ENCODE measurements at places on chromosomes 1 and 21. TPM values are rescaled to one million over a fixed set of nuclear protein-coding genes. Genes with fewer than 3 reads are reported as not detected.
A peak's percentile ranks its signal among the peaks of the same experiment; 100 is the strongest.

- H3K27me3 ChIP-seq = no peaks in the 10 kb centered on the region
- peaks cover 34% of the 10 kb centered on the region for H3K36me3 ChIP-seq
- DNase-seq = no peak
- H3K4me3 ChIP-seq = no peak overlapping the region
- H3K4me1 ChIP-seq = peaks cover 17% of the 10 kb centered on the region
- H3K27ac ChIP-seq = no peak overlapping the region
These were observed 4.7 kb downstream of the SNAPIN start for GRCh38 chr1:153663211-153663610.

DNA sequence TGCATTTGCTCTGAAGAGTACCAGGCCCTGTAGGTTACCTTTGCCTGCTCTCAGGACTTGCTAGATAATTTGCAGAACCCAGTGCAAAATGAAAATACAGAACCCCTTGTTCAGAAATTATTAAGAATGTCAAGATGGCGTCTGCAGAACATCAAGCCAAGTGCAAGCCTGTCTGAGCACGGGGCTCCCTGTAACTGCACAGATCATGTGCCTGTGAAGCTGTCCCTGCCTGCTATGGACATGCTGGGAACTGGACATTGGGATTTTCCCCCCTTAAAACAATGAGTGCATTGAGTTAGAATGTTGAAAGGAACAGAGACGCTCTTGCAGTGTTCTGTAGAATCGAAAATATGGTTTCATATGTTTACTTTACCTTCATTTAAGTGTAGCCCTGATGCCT is 2.9 kb downstream of the CLDN14 start:
- no peaks in the 10 kb centered on the region for H3K36me3 ChIP-seq
- no peak for DNase-seq
- peaks cover 12% of the 10 kb centered on the region for H3K27me3 ChIP-seq
- no peak overlapping the region for H3K4me3 ChIP-seq
- H3K4me1 ChIP-seq = no peaks in the 10 kb centered on the region
- no peak overlapping the region for H3K27ac ChIP-seq

- DNase-seq = no peak
- no peak overlapping the region for H3K27ac ChIP-seq
- H3K36me3 ChIP-seq = no peaks in the 10 kb centered on the region
- no peak overlapping the region for H3K4me3 ChIP-seq
- H3K27me3 ChIP-seq = peaks cover 14% of the 10 kb centered on the region
- H3K4me1 ChIP-seq = peaks cover 16% of the 10 kb centered on the region
These were observed 1.8 kb downstream of the NHLH2 start for GRCh38 chr1:115839029-115839678.

DNA sequence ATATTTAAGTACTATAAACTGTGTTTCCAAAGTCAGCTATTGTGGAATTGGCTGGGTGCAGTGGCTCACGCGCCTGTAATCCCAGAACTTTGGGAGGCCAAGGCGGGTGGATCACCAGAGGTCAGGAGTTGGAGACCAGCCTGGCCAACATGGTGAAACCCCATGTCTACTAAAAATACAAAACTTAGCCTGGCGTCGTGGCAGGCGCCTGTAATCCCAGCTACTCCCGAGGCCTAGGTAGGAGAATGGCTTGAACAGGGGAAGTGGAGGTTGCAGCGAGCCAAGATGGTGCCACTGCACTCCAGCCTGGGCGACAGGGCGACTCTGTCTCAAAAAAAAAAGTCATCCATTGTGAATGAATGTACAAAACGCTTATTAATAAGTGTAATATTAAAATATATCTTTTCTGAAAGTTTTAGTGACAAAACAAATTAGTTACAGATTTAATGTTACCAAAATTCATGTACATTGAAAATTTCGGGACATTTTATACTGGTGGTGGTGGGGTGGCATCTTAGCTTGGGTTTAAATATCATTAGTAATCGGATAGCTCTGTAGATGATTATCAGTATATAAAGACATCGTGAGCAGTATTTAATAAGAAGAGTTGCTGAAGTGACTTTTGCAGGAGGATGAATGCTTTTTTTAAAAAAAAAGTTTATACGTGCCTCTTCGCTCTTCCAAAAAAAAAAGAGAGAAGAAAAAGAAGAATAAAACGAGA is 503 bp upstream of the SRSF11 start:
- H3K4me3 ChIP-seq = peak overlapping the region; percentile 81
- H3K27me3 ChIP-seq = no peaks in the 10 kb centered on the region
- no peaks in the 10 kb centered on the region for H3K36me3 ChIP-seq
- peak overlapping the region; percentile 95 for H3K27ac ChIP-seq
- H3K4me1 ChIP-seq = peaks cover 8% of the 10 kb centered on the region

DNA sequence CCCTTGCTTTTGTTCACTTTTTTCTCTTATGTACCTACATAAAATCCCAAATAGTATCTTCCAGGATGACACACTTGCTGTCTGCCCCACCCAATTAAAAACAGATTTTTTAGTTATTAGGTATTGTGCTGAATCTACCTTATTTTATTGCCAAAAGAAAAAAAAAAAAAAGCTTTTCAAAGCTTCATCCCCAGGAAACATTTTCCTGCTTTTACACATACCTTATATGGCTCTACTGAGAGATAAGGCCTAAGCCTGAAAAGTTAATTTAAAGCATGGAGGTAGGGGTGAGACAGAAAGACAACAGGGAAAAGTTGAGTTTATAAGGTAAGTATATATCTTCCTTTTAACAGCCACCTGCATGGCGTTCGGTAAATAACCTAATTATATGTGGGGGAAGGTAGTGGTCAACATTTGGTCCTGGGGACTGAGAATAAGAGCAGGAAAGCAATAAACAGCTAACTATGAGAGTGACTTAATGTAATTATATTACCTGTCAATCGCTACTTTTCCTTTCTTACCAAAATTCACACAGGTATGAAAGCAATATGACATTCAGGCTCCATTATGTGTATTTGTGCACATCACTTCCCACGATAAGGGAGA is 54.6 kb upstream of the BOLA1 start:
- DNase-seq = no peak
- H3K4me1 ChIP-seq = peaks cover 49% of the 10 kb centered on the region
- H3K27ac ChIP-seq = peak overlapping the region; percentile 70
- peak overlapping the region; percentile 6 for H3K4me3 ChIP-seq
- H3K36me3 ChIP-seq = no peaks in the 10 kb centered on the region

DNA sequence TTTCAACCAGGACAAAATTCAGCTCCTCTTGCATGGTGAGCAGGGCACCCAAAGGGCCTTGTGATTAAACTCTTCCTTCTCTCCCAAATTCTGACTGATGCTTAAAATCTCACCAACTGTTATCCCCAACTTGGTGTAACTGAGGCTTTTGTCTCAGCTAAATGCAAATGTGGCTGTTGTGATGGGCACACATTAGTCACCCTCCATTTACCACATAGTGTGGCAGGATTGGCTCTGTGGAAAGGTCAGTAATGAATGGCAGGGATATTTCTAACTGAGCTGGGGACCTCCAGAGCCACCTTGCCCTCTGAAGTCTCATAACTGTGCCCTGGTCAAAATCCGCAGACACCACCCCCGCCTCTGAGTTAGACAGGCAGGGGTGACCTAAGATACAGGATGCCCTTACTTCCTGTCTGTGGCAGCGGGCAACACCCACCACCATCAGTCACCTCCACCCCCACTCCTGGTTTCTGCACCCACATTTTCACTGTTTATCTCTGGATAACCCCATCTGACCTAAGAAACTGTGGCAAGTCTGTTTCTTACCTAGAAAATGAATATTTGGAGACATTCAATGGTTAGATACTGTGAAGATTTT is 25.4 kb upstream of the RGS16 start:
- H3K27ac ChIP-seq = no peak overlapping the region
- H3K36me3 ChIP-seq = no peaks in the 10 kb centered on the region
- no peak overlapping the region for H3K4me3 ChIP-seq
- DNase-seq = no peak

DNA sequence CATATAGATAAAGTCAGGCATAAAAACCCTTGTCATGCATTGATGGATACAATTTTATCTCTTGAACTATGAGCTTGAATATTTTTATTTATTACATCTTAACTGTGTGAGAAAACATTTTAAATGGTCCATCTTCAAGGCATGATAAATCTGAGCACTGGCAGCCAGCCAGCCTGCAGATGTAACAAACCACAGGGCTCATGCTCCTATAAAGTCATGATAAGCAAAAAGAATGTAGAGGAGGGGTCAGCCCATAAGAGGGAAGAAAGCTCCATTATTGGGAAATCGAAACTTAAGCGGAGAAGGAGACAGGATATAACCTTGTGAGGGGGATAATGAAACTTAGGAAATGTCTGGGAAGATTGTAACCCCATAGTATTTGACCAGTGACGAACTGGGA is 839.0 kb downstream of the LRRIQ3 start:
- no peaks in the 10 kb centered on the region for H3K27me3 ChIP-seq
- H3K36me3 ChIP-seq = no peaks in the 10 kb centered on the region
- H3K4me3 ChIP-seq = no peak overlapping the region

GRCh38 chr1:45685308-45686014 is 872 bp downstream of the GPBP1L1 start:
- peaks cover 38% of the 10 kb centered on the region for H3K4me1 ChIP-seq
- peak overlapping the region; percentile 61 for H3K27ac ChIP-seq
- no peak for DNase-seq

GRCh38 chr21:16020878-16021277 is 291.1 kb downstream of the USP25 start:
- H3K4me3 ChIP-seq = no peak overlapping the region
- no peaks in the 10 kb centered on the region for H3K4me1 ChIP-seq
- no peak overlapping the region for H3K27ac ChIP-seq
- no peaks in the 10 kb centered on the region for H3K36me3 ChIP-seq
- no peaks in the 10 kb centered on the region for H3K27me3 ChIP-seq

GRCh38 chr1:234544087-234544579 is 65.2 kb upstream of the TARBP1 start:
- peak; percentile 48 for DNase-seq
- no peak overlapping the region for H3K27ac ChIP-seq
- no peak overlapping the region for H3K4me3 ChIP-seq
- H3K4me1 ChIP-seq = no peaks in the 10 kb centered on the region
- H3K36me3 ChIP-seq = no peaks in the 10 kb centered on the region

DNA sequence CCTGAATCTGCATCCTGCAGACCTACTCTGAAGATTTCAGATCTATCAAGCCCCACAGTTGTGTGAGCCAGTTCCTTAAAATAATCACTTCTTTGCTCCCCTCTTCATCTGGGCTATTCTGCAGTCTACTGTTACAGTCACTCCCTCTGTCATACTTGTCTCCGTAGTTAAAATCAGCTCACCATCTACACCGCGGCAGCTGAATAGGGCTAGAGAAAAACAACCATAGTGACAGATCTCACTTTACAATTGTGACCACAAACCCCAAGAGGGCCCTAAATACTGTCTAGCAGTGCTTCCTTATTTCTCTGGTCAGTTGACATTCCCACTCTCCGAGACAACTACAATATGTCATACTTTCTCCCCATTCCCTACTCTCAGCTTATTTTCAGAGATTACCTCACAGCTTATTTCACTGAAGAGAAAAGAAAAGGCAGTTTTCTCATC is 12.9 kb downstream of the DESI2 start:
- no peak for DNase-seq
- H3K4me3 ChIP-seq = no peak overlapping the region
- no peaks in the 10 kb centered on the region for H3K27me3 ChIP-seq
- no peak overlapping the region for H3K27ac ChIP-seq
- H3K36me3 ChIP-seq = peaks cover 2% of the 10 kb centered on the region
- no peaks in the 10 kb centered on the region for H3K4me1 ChIP-seq

GRCh38 chr1:235946571-235946981 is 79.9 kb upstream of the LYST start:
- H3K4me1 ChIP-seq = no peaks in the 10 kb centered on the region
- H3K27me3 ChIP-seq = no peaks in the 10 kb centered on the region
- no peak overlapping the region for H3K4me3 ChIP-seq
- H3K36me3 ChIP-seq = no peaks in the 10 kb centered on the region
- no peak for DNase-seq

- DNase-seq = no peak
- no peak overlapping the region for H3K4me3 ChIP-seq
- H3K4me1 ChIP-seq = peaks cover 10% of the 10 kb centered on the region
- H3K27me3 ChIP-seq = no peaks in the 10 kb centered on the region
These were observed 19.1 kb downstream of the RNF223 start for GRCh38 chr1:1054971-1055370.

DNA sequence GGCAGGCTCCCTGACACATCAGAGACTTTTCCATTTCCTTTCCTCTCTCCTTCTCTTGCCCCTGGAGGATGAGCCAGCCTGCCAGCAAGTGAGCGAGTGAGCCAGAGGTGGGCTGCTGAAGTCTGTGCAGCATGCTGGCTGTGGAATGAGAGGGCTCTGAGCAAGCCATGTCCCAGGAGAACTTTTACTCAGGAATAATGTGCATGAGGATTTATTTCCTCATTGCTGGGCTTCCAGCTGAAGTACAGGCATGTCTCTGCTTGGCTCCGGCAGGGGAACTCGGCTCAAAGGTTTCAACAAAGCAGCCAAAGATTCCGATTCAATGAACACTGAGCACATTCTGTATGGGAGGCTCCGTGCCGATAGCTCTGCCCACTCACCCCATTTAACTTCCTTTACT is 43.7 kb downstream of the UBIAD1 start:
- no peak overlapping the region for H3K4me3 ChIP-seq
- no peaks in the 10 kb centered on the region for H3K4me1 ChIP-seq
- no peak overlapping the region for H3K27ac ChIP-seq
- H3K36me3 ChIP-seq = no peaks in the 10 kb centered on the region
- peaks cover 38% of the 10 kb centered on the region for H3K27me3 ChIP-seq

GRCh38 chr1:93678946-93679480 is 2.6 kb downstream of the BCAR3 start:
- no peak overlapping the region for H3K4me3 ChIP-seq
- H3K27me3 ChIP-seq = no peaks in the 10 kb centered on the region
- no peak overlapping the region for H3K27ac ChIP-seq
- DNase-seq = no peak
- no peaks in the 10 kb centered on the region for H3K36me3 ChIP-seq

DNA sequence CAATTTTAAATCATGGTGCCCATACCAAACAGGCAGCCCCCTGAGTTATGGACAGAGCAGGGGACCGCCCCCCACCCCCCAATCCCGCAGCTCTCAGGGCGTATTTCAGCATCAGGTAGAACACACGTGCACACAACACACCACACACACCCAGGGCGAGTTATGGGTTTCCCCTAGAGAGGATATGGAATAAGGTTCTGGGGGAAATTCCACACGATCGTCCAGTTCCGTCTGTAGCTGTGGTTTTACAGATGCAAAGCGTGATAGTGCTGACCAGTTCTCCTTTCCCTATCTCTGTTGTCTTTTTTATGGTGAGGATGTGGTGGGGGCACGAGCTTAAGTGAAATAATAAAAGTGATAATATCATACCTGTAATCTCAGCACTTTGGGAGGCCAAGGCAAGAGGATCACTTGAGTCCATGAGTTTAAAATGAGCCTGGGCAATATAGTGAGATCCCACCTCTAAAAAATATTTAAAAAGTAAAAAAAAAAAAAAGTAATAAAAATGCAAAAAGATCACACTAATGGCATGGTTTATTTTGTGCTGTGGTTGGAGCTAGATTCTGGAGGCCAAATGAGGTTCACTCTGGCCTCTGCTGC is 25.1 kb downstream of the C2CD2 start:
- DNase-seq = no peak
- H3K4me1 ChIP-seq = peaks cover 50% of the 10 kb centered on the region
- H3K27ac ChIP-seq = no peak overlapping the region
- no peaks in the 10 kb centered on the region for H3K27me3 ChIP-seq
- no peak overlapping the region for H3K4me3 ChIP-seq

Gene MMEL1
- total RNA-seq = 1.0 TPM

Gene ERICH3
- not detected for total RNA-seq

Gene CFAP107
- total RNA-seq = not detected

Gene CRYAA
- total RNA-seq = not detected

Gene KCNQ4
- 0.10 TPM for total RNA-seq

Gene NHLH1
- 0.38 TPM for total RNA-seq

Gene PGLYRP3
- total RNA-seq = not detected

Gene FLG2
- total RNA-seq = not detected

Gene BCL2L15
- total RNA-seq = 5.8 TPM

Gene OR14K1
- not detected for total RNA-seq

Gene FAM151A
- total RNA-seq = not detected

Gene ACAP3
- 100 TPM for total RNA-seq
